HS-27A (cell line): ENCODE measurements at places on chromosomes 1 and 21.

- no peak for DNase-seq
Measured at GRCh38 chr1:19775317-19775716, 24.4 kb downstream of the TMCO4 start.

GRCh38 chr1:17881761-17882160, 126.6 kb downstream of the ACTL8 start:
- no peak for DNase-seq

GRCh38 chr1:31646259-31646960, 1.7 kb upstream of the PEF1 start:
- DNase-seq, result no peak

- no peak for DNase-seq
Measured at GRCh38 chr1:18183533-18183932, 75.9 kb downstream of the IGSF21 start.

GRCh38 chr1:94463056-94463764, 45.0 kb downstream of the ABCD3 start:
- no peak for DNase-seq

DNA sequence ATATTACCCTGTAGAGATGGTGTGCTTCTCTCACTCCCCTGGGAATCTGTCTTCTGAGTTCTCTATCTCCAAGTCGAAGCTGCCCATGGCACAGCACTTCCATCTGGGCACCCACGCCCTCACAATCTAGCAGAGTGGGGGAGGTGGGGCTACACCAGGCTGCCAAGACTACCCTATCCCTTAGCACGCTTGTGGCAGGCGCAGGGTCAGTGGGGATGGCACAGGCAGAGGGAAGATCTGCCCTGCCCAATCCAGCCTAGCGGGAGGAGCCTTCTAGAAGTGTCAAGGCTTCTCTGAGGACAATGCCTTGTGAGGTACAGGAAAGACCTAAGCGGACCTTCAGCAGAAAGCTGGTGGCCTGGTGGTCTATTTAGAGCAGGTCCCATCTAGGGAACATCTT, 49.1 kb downstream of the DMAP1 start:
- no peak for DNase-seq

- DNase-seq, result no peak
Measured at GRCh38 chr1:22317231-22317919, 134.3 kb upstream of the ZBTB40 start.
